ENCODE measurements at places on chromosomes 5 and 9.
A peak's percentile ranks its signal among the peaks of the same experiment; 100 is the strongest.

DNA sequence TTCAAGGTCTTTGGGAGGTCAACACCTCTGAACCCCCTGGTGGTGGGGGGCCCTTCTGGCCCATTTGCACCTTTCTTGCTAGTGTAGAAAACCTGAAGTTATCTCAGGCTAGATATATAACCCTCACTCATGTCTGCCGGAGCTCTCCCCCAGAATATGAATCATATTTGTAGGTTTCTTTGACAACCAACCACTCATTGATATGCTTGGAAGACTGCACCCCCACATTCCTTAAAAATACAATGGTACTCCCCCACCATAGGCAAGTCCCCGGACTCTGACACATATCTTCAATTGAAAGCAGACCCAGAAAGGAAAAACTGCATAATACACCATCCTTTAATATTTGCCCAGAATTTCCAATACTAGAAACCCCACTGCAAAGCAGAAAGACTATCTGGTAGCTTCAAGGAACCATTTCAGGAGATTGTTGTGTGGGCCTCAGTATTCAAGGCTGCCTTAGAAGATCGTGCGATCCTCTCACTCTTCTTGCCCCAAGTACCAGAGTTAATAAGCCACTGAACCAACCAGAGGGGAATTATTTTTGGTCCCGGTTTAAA lies 978 bp upstream of the UBE2B start:
- DNase-seq, result no peak

DNA sequence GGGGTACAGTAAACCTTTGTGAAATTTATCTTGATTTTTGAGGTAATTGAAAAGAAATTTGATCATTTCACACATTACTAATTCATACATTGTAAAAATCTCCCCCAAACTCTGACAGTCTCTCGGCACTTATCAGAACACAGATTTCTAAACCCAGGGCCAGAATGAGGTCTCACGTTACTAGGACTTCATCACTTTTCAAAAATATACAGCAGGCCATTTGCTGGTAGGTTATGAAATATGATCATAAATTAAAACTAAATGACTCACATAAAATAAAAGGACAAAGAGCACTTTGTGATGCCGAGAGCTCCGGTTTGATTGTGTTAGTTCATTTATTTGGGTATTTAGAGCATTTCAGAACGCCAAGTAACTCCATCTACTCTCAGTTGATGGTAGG lies 17.0 kb downstream of the MSX2 start:
- no peak for DNase-seq

- peak; percentile 57 for DNase-seq
Observed at GRCh38 chr5:76576450-76576849, 46.8 kb downstream of the F2RL2 start.

GRCh38 chr5:4942831-4943178 lies 197.3 kb upstream of the ADAMTS16 start:
- no peak for DNase-seq

DNA sequence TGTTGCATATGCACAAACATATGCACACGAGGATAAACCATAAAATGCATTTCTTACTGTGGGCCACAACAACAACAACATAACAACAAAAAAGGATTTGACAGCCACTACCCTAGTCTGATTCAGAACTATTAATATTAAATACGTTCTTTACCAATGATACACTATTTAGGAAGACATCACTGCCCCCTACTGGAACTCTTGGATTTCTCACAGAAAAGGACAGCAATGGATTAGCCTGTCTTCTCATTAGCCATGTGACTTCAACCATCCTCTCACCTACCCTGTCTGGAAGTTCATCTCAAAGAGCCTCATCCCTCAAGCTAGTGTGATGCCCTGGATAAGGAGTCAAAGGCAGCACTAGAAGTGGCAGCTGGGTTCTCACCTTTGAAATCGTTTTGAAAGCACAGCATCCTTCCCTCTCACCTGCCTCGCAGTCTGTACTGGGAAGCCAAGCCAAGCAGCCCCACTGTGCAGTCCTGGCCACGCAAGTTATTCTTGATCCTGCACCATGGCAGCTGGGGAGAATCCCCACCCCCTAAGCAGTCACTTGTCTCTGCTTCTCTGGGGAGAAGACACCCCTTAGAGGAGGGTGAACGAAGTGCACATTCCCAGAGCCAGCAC lies 64.6 kb downstream of the SH3TC2 start:
- DNase-seq, result no peak

- DNase-seq, result no peak
Observed at GRCh38 chr5:170117736-170118135, 12.0 kb downstream of the FOXI1 start.

- no peak for DNase-seq
Observed at GRCh38 chr5:40347981-40348725, 331.6 kb upstream of the PTGER4 start.

GRCh38 chr9:132235894-132236661 lies 74.2 kb downstream of the NTNG2 start:
- peak; percentile 68 for DNase-seq

DNA sequence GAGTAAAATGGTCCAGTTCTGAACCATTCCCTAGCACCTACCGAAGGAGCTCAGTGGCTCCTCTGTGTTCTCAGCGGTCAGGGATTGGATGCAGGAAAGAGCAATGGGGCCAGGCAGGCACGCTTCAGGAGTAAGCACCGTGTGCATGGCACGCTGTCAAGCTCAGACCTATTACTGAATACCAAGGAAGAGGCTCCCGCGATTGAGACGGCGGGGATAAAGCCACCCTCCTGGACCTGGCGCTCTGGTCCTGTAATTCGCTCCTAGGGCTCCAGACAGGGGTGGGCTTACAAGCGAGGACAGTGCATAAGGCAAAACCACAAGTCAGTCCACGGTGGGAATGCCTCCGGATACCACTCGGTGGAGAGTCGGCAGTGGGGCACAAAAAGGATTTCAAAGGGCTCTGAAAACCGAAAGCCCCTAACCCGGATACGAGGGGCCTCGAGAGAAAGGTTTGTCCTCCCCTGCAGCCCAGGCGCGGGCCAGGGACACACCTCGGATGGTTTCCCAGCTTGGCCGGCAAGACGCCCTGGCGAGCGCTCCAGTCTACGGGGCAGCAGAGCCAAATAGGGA lies 988 bp downstream of the OXCT1 start:
- no peak for DNase-seq

GRCh38 chr9:117464941-117465616 lies 50.2 kb upstream of the ASTN2 start:
- DNase-seq, result no peak

GRCh38 chr5:116771466-116772151 lies 197.0 kb upstream of the SEMA6A start:
- no peak for DNase-seq

- peak; percentile 70 for DNase-seq
Observed at GRCh38 chr5:133111299-133111698, 59.5 kb downstream of the HSPA4 start.

- DNase-seq, result no peak
Observed at GRCh38 chr9:35569206-35569605, 35.9 kb upstream of the TESK1 start.

DNA sequence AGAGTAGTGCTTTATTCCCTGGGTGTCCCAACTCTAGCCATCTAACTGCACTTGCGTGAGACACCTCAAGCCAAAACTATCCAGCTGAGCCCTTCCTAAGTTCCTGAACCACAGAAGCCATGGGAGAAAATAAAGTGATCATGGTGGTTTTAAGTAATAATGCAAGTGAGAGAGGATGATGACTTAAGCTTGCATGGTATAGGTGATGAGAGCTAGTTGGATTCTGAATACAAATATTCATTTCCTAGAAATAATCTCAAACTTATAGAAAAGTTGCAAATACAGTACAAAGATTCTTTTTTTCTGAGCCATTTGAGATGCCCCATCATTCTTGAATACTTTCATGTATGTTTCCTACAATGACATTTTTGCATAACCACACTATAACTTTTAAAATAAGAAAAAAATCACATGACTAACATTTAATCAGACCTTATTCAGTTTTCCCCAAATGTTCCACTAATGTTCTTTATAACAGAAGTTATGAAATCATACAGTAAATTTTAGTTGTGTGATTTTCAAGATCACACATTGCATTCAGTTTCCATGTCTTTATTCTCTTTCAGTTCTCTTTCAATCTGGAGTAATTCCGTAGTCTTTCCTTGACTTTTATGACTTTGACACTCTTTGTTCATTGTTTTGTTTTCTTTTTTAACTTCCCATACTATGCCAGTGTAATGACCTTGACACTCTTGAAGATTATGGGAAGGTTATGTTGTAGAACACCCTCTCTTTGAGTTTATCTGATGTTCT lies 5.5 kb upstream of the AK3 start:
- DNase-seq, result no peak

DNA sequence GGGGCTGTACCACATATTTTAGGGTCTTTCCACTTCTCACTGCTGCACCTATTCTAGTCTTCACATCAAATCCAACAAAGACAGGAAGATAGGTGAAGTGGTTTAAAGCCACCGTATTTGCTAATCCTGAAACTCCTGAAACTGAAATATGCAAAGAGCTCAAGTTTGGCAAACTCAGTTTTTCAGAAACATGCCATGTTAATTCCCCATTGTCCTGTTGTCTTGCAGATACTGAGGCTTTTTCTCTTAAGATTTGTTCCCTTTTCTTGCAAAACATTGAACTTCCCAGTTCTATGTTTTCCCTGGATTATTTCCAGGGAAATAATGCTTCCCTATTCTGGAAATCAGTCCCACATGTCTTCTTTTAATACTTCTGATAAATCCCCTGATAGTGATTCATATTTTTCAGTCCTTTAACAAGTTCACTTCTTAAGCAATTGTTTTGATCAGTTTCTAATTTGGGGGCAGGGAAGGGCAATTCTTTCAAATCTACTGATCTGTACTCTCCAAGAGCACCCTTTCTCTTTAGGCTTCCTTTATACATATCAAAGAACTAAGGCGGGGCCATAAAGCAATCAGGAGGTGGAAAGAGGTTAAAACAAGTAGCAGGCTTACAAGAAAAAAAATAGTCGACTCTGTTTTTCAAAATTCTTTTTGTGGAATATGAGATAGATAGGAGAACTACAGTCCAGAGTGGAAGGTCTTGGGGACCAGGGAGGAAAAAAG lies 648.5 kb downstream of the BNC2 start:
- no peak for DNase-seq

DNA sequence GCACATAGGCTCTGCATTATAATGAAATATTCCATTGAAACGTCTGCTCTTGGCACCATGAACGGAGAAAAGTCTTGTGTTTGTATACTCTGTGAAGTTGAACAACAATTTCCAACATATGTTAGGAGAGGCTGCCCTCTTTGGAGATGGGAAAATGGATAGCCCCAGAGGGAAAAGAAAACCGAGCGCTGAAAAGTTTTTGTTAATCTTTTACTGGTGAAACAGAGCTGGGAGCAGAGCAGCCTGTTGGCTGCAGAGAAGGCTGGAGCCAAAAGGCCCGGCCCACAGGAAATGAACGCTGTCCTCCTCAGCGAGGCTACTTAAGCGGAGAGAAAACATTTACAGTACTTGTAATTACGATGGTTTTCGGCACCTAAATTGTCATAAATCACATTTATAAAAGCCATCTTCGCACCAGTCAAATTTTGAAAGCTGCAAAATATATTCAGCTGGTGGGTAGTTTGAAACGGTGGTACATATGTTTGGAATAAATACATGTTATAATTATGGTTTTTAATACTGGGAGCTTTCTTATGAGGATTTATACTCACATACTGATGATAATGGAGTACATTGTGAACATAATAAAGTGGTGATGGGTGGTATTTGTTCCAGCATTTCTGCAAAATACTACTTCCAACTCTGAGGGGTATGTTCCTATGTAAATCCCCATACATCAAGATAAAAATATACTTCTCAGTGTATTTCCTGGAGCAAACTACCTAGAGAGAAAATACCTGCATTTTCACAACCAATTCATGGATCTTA lies 129.6 kb upstream of the CNTLN start:
- peak; percentile 84 for DNase-seq

DNA sequence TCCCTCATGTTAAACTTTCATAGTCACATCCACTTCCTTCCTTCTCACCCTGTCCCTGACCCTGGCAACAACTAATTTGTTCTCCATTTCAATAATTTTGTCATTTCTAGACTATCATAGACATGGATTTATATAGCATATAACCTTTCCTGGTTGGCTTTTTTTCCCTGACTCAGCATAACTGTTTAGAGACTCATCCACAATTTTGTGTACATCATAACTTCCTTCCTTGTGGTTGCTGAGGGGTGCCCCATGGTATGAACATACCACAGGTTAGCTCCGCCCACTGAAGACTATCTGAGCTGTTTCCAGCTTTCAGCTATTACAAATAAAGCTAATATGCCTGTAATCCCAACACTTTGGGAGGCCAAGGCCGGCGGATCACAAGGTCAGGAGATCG lies 137.3 kb downstream of the PHF2 start:
- no peak for DNase-seq

- DNase-seq, result no peak
Observed at GRCh38 chr5:136205941-136206340, 13.0 kb upstream of the SMIM32 start.

GRCh38 chr5:107459605-107460004 lies 211.1 kb downstream of the EFNA5 start:
- DNase-seq, result no peak

DNA sequence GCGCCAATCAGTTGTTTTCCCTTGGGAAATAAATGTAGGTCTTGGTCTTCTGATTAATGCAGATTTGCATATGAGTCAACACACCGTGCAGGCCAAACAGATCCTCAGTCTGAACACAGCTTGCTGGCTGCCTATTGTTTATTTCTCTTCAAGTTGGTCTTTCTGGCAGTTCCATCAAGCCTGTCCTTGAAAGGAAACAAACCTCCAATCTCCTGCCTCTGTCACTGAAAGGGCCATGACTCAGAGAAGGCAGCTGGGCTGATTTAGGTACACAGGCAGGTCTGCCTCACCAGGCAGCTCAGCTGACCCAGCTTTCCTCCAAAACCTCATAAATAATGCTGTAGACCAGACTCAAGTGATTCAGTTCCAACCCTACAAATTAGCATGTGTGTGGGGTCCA lies 175.9 kb downstream of the MAN2A1 start:
- DNase-seq, result no peak

DNA sequence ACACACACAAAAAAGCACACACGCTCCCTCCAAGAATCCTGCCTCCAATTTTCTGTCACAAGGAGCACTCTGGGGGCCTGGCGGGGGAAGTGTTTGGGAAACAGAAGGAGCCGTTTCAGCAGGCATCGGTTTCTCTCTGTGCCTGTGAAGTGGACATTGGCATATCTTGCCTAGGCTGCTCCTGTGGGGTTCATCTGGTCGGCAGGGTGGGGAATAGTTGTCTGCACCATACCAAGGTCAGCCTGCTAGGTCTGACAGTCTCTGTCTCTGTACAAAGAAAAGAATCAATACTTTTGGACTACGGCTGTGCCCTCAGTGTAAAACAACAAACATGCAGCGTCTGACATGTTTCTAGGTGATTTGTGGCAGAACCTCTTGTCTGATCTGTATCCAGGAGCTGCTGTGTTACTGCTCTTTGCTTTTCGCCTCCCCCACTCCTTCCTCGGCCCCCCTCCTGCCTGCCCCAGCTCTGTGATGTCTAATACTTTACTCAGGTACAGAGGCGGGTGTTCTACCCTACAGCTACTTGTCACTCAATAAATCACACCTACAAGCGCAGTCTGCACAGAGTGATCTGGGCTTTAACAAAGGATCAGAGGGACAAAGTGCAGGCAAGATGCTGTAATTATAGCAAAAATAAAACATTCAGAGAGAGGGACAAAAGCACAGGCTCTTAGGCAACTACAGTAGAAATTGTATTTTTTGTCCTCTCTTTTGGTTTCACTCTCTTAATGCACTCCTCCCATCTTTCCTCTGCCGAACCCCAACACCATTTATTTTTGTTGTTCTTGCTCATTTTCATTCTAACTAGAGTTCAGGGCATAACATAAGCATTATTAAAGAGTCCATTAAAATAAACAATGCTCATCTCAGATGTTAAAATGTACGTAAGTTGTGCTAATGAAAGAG lies 216.7 kb downstream of the BNC2 start:
- peak; percentile 43 for DNase-seq

- no peak for DNase-seq
Observed at GRCh38 chr9:129270205-129270604, 92.1 kb upstream of the IER5L start.

Measured in right lung (tissue), 10 donors.